NCI-H187 (cell line): ENCODE measurements at places on chromosomes 2 and 18.

GRCh38 chr2:526918-527317 is 150.3 kb downstream of the TMEM18 start:
- no peak for DNase-seq

- DNase-seq: no peak
These were observed 68.1 kb upstream of the TMEM247 start for GRCh38 chr2:46411245-46411641.

GRCh38 chr18:49846718-49847470 is 33.6 kb upstream of the ACAA2 start:
- peak; percentile 67 for DNase-seq

DNA sequence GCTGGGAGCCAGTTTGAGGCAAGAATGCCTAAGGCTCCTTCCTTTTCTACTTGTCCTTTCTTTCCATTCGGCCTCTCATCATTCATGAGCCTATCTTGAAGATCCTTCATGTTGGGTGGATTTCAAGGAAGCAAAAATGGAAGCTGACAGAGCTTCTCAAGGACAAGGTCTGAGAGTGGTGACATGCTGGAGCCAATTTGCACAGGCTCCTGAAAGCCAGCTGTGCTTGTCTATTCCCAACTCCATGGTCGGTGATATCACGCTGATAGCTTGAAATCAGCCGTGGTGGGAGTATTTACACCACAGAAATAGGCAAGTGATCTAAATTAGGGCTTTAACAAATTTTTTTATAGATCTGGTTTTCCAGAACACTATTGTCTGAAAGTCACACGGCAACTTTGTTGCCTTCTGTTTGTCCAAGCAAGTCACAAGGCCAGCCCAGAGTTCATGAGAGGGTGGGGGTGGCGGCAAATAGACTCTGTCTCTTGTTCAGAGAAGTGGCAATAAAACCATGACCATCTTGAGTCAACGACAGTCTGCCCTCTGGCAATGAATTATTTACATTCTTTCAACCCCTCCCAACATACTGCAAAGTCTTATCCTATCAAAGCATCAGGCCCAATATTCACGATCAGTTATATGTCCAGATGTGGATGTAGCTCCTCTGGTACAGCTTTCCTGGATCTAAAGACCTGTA is 49.9 kb upstream of the SLC35F5 start:
- DNase-seq: no peak

DNA sequence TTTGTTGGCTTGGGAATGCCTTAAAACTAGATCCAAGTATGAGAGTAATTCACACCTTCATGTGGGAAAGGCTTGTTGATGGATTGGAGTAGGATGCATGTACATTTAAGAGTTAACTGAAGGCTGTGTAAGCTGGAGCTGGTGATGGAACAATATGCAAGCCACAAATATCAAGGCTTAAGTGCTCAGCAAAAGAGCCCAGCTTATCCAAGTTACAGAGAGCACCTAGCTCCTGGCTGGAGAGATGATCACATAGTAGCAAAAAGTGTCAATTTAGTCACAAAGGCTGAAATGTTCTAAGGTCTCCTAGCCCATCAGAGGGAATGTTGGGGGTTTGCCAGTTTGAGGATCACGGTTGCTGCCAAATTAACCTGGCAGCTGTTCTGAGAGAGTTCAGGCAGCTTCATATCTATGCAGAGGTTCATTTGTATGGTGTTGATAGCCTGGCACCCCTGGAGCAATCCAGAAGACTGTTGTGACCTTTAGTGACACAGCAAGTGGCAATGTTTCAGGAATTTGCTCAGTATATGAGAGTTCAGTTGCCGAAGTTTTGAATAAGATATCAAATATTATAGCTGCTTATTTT is 228.2 kb downstream of the DOK6 start:
- DNase-seq: no peak

DNA sequence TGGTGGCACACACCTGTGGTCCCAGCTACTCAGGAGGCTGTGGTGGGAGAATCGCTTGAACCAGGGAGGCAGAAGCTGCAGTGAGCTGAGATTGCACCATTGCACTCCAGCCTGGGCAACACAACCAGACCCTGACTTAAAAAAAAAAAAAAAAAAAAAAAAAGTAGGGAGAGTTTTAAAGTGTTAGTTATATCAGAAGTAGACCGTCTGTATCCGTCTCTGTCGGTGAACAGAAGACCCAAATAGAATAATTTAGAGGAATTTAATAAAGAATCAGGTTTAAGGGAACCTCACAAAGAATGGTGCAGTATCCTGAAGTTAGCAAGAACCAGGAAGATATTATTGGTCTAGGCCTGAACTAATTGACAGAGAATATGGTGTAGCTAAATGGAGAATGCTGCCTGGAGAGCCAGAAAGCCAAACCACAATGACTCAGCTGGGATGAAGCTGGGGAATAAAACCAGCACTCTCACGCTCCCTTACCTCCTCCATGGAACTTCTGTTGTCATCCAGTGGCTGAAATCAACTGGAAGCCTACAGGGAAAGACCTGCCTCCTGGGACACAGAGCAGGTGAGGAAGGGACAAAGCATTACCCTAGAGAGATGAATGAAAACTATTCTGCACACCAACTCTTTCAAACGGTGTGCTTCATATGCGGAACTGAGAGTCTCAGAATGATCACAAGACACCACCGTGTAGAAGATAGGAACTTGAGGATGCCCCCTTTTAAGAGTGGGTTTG is 39.1 kb upstream of the PLEKHM3 start:
- DNase-seq: no peak

GRCh38 chr2:7226501-7226900 is 309.3 kb downstream of the RNF144A start:
- DNase-seq: no peak

DNA sequence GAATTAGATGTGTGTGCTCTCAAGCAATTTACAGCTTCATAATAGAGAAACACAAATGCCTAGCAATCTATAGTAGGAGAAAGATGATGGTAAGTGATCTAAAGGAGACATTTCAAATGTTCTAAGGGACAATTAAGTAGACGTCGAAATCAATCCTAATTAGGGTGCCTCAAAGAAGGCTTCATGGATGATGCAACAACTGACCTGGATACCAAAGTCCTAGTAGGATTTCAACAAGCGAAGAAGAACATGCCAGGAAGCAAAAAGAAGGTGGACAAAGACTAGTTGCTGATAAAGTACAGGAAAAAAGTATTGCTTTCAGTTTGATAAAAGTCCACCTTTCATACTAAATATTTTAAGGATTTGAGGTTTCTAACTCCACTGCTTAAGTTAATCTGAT is 12.5 kb downstream of the FIGN start:
- DNase-seq: no peak

- no peak for DNase-seq
These were observed 22.5 kb downstream of the FSHR start for GRCh38 chr2:49131801-49132200.
